ENCODE measurements at places on chromosomes 7 and 10. TPM values are rescaled to one million over a fixed set of nuclear protein-coding genes. Genes with fewer than 3 reads are reported as not detected.

DNA sequence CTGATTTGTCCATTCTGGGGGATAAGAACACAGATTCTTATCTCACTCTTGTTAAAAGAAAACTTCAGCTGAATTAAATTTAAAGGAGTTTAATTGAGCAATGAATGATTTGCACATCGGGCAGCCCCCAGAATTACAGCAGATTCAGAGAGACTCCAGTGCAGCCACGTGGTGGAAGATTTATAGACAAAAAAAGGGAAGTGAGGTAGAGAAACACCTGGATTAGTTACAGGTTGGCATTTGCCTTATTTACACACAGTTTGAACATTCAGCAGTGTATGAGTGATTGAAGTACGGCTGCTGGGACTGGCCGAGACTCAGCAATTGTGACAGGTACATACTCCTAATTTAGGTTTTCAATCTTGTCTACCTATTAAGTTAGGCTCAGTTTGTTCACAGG is 46.5 kb upstream of the FAM20C start:
- no peak for DNase-seq

Gene DNAJB9
- total RNA-seq = 204 TPM

DNA sequence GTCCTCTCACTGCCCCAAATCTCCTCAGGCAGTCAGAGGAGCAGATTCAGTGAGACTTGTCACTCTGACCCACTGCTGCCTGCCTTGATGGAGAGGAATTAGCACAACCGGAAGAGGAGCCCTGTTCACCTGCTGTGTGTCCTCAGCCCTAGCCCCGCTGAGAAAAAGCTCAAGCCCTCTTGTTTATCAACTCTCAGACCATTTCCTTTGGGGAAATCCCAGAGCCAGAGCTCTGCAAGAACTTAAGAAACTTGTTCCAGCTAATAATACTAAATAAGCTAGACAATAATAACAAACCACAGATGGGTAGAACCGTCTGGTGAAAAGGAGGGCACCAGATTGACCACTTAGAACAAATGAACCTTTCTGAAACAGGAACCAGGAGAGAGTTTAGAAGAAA is 37.7 kb upstream of the ITGB1 start:
- DNase-seq = no peak

DNA sequence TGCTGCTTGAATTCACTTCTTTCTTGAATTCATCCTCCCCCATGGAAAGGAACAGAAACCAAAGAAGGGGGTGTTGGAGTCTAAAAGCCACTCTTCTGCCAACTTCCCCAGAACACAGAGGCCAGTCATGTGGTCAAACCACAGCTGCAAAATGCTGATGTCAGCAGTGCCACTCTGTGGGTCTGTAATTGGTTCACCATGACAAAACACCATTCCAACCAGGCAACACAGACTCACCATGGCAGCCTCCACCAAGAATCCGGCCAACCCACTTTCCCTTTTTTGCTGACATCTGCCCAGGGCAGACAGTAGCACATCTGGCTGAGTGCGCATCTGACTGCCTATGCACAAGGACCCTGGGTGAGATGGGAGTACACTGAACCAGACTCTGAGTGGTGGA is 16.8 kb downstream of the OSBPL3 start:
- DNase-seq = peak; percentile 68

Gene GRM8
- 0.18 TPM for total RNA-seq

DNA sequence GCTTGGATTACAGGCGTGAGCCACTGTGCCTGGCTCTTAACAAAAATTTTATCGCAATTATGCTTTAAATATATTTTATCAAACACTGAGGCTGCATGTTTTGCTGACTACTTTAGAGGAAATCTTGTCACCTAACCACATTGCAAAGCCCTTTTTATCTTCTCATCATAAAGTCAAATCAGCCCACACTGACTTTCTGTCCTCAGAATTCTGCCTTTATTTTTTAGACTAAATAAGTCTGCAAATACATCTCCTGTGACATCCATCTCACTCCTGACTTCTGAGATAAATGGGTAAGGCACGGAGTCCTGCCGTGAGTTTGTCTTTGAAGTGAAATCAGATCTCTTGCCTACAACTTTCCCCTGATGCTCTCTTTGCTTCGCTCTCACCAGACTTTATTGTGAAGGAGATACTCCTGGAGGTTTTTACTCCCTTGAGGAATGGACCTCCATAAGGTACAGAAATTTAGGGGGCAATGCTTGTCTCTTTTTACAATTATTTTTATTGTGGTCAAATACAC is 23.5 kb upstream of the UCMA start:
- DNase-seq = no peak

- no peak for DNase-seq
Measured at GRCh38 chr7:46319841-46320240, 398.8 kb upstream of the IGFBP3 start.

DNA sequence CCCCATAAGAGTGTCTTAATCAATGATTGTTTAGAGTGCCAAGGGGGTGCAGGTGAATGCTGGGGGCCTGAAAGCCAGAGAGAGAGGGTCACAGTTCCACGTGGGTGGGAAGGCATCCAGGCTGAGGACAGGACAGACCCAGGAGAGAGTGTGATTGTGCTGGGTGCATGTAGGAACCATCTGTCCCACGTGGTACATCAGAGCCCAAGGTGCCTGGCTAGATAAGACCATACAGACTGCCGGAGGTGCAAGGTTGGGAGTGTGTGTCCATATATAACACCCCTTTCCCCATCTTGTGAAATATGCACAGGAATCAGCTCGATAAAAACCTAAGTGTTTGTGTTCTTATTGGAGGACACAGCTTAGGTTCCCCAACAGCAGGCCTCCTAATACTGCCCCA is 85.5 kb downstream of the WIPF3 start:
- DNase-seq = no peak

Gene OR2A42
- total RNA-seq = not detected

DNA sequence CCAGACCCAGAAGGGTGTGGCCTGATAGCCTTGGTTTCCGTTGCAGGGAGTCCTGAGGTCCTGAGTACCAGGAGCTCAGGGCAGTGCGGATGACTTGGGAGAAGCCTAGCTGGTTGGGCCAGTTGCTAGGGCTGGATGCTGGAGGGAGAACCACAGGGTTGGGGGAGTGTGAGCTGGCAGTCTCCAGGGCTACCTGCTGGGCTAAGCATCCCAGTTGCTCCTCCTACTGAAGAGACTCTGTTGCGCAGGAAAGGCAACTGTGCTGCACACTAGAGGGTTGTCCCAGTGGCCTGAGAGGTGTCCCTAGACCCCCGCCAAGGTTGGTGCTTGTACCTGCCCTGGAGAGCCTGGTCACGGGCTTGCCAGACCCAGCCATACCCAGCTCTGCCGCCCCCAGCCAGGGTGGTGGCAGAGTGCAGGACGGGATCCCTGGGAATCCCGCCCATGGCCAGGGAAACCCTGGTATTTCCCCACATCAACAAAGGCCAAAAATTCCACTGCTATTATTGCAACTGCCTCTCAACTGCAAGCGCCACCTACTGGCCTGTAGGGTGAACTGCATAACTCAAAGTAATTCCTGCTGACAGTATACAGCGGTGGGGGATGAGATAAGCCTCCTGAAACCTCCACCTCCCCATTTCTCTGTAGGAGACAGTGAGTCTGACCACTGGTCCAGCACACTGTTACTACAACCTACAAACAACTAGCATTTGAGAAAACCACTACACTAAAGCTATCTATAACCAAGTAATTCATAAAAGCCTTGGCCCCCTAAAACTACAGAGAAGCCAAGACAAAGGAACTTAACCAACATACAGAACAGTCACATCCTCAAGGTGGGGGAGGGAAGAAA is 67.6 kb upstream of the DDC start:
- DNase-seq = peak; percentile 74

Gene H2BK1
- not detected for total RNA-seq

Gene ENKUR
- total RNA-seq = not detected

DNA sequence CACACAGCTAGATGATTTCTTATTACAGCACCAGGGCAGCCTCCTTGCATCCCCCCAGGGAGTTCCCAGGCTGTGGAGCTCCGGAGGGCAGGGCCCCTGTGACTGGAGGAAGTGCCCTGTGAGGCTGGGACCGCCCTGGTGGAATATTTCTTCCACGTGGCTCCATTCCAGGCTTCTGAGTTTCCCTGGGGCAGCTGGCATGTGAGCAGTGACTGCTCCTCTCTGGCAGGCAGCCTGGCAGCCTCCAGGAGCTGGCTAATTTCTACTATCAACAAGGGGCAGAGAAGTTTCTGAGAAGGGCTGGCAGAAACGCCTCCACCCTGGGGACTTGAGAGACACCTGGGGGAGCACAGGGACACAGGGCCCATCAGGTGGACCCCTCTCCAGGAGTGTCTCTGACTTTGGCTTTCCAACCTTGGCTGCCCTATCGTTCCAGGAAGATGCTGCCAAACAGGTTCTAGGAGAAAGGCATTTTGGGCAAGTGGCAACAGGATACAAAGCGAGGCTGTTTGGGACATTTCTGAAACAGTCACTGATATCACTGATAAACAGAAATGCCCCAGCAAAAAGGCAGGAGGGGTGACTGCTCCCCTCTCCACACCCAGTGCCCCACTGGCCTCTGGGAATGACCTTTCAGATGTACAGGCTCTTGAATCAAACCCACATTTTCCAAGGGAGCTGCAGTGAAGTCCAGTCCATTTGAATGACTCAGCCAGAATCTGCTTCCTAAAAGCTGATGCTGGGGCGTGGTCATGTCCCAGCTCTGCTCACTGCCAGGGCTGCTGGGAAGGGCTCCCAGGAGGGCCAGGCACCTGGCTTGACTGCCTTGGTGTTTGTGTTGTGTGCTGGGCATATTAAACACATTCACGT is 16.1 kb downstream of the MYOF start:
- DNase-seq = peak; percentile 85

- no peak for DNase-seq
Measured at GRCh38 chr10:26335574-26336093, 102.5 kb upstream of the APBB1IP start.

Gene FFAR4
- total RNA-seq = not detected

DNA sequence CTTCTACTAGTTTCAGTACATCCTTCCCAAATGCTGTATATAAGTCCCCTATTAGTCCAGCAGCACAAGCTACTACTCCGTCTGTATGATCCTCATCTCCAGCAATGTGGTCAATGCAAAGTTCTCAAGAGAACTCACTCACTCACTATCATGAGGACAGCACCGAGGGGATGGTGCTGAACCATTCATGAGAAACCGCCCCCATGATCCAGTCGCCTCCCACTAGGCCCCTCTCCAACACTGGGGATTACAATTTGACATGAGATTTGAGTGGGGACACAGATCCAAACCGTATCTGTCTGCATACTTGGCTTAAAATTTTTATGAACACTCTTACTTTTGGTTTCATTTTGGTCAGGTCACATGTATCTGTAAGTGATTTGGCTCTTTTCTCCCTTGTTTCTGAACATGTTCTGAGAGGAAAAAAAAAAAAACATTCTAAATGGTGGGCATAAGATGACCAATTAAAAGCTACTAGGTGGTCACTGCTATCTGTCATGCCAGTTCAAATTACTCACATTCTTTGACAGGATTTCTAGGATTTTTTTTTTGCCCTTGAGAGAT is 60.1 kb downstream of the ZNF783 start:
- DNase-seq = peak; percentile 49

- DNase-seq = no peak
Measured at GRCh38 chr10:104612571-104613205, 28.4 kb upstream of the SORCS3 start.

Measured in cardiac muscle cell (in vitro differentiated cells and primary cell).